ENCODE measurements at places on chromosomes 6 and 20.

GRCh38 chr6:133410638-133411435 is 169.7 kb downstream of the EYA4 start:
- DNase-seq = no peak

- peak; percentile 53 for DNase-seq
Observed at GRCh38 chr6:167056370-167056769, 57.2 kb downstream of the CEP43 start.

DNA sequence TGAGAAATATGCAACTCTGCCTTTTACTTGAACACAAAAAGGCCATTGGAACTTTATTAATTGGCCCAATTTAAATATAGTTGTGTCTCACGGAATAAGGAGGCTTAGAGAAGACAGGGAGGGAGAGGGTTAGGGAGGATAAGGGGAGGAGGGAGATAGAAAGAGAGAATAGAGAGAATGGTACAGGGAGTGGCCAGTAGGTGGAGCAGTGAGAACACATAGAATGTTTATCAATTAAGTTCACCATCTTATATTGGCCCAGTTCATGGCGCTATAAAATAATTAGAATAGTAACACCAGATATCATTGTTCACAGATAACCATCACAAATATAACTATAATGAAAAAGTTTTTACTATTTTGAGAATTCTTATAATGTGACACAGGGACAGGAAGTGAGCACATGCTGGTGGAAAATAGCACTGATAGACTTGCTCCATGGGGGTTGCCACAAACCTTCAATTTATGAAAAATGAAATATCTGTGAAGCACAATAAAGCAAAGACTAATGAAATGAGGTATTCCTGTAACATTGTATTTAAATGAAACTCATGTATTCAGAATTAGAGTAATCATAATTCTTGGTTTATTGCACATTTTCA is 374.1 kb upstream of the MANEA start:
- peak; percentile 17 for DNase-seq

DNA sequence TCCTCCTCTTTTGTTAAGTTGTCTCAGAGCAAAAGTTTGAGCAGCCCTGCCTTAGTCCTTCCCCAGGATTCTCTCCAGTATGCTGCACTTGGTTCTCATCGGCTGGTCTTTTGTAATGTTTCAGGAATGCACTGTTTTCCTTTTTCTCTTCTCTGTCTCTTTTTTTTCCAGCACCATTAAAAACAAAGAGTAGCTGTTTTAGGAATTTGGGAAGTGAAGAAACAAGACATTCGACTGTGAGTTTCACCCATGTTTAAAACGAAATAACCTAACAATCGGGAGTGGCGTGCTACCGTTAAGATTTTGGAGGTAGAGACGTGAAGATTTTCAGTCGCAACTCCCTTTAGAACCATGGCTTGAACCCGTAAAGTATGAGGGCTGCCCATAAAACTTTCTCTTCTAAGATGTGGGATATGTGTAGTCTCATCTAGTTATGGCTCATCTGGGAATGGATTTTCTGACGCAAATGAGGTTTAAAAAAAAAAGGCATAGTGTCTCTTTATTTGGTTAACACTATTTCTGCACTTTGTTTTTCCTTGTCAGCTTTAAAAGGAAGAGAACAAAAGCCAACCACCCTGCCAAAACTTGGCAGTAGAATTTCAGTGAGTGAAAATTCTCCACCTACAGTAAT is 35.9 kb upstream of the RAB23 start:
- no peak for DNase-seq

DNA sequence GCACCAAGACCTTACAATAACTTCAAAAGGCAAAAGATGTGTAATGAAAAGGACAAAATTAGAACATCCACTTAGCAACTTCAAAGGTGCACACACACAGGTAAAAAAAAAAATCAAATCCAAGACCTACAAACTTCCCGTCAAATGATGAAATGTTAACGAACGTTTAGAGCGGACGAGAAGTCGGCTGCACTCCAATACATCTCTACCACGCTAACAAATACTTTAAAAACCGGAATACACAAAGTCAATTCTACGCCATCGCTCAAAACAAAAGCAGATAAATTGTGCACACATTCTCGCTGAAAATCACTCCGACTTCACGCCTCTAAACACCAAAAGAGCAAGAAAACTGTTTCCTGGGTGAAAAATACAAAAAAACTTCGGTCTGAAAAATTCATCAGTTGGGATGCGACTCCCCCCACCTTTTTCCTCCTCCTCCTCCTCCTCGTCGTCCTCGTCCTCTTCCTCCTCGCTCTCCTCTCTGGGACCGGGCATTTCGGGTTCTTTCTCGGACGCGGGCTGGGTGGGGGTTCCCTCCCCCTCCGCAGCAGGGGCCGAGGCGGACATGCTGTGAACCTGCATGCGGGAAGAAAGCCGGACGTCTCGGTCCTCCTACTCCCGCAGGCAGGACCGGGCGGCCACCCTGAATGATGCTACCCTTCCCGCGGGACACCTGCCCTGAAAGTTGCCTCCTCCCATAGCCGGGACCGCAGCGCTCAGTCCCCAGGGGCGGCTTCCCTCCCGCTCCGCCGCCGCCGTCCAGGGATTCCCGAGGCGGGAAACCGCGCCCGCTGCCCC is 712 bp downstream of the DEK start:
- DNase-seq = peak; percentile 33

- no peak for DNase-seq
Observed at GRCh38 chr6:14373648-14374437, 256.3 kb downstream of the CD83 start.

GRCh38 chr20:237929-238328 is 10.9 kb downstream of the DEFB129 start:
- DNase-seq = no peak

DNA sequence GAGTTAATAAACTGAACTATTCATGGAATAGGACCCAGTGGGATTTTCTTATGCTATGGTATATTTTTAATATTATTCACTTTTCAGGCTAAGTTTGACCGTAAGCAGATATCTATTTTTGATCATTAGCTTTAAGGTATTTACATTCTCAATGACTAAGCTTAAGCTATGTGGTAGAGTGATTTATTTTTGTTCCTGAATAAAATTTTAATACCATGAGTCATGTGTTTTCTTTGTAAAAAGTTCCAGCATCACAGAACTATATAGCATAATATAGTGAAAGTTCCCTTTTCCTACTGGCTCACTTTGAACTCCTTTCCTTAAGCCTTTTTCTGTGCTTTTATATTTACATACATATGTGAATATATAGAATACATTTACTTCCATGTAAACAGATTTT is 75.8 kb downstream of the BCKDHB start:
- DNase-seq = no peak

DNA sequence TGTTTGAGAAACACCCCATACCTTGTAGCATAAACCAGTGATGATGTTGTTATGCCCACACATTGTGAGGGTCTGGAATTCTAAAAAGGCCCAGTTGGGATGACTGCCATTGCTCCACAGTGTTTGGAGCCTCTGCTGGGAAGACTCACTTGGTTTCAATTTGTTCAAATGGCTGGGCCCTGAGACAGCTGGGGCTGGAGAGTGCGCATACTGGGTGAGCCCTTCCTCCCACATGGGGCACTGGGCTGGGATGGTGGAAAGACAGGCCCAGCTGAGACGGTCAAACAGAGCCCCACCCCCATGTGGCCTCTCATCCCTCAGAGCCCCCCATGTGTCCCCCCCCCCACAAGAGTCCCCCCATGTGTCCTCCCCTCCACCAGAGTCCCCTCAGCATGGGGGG is 20.3 kb upstream of the RNASET2 start:
- DNase-seq = no peak

DNA sequence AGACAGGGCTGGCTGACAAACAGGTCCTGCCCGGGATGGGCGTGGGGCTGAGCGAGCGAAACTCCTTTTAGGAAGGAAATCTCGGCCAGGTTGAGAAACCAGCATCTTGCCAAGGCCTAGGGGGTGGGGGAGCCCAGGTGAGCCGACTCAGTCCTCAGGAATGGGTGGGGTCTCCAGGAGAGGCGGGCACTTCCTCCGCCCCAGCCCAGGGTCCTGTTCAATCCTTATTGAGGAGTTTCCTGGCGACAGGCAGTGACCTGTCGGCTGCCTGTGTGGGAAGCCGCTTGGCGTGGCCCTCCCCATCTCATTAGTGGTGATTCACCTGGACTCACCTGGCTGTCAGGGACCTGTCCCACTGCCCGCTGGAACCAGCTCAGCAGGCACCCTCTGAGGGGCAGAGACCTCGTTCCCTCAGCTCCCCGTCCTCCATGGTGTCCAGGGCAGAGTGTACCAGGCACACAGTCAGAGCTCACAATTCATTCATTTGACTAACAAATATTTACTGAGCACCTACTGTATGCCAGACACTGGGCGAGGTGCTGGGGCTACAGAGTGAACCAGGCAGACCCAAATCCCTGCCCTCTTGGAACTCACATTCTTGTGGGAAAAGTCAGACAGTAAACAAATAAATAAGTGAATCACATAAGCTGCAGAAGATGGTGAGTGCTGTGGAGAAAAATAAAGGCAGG is 51.1 kb downstream of the FGD2 start:
- no peak for DNase-seq

GRCh38 chr6:25582101-25582500 is 69.9 kb upstream of the SCGN start:
- DNase-seq = no peak

DNA sequence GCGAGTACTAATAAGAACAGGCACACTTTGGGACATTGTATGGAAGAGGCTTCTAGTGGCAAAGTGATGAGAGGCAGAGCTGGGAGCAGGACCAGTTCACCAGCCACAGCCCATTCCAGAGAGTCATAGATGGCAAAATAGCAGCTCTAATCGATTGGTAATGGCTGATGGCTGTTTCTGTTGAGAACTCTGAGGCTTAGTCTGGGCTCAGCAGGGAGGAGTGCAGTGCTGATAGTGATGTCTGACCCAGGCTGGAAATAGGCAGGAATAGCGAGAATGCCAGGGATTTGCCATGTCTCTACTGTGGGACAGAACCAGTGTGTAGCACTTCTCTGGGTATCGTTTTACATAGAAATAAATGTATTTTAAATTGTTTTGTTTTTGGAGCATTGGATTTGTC is 620.0 kb upstream of the FLRT3 start:
- no peak for DNase-seq

GRCh38 chr6:51382847-51383246 is 564.2 kb downstream of the TFAP2B start:
- DNase-seq = no peak

DNA sequence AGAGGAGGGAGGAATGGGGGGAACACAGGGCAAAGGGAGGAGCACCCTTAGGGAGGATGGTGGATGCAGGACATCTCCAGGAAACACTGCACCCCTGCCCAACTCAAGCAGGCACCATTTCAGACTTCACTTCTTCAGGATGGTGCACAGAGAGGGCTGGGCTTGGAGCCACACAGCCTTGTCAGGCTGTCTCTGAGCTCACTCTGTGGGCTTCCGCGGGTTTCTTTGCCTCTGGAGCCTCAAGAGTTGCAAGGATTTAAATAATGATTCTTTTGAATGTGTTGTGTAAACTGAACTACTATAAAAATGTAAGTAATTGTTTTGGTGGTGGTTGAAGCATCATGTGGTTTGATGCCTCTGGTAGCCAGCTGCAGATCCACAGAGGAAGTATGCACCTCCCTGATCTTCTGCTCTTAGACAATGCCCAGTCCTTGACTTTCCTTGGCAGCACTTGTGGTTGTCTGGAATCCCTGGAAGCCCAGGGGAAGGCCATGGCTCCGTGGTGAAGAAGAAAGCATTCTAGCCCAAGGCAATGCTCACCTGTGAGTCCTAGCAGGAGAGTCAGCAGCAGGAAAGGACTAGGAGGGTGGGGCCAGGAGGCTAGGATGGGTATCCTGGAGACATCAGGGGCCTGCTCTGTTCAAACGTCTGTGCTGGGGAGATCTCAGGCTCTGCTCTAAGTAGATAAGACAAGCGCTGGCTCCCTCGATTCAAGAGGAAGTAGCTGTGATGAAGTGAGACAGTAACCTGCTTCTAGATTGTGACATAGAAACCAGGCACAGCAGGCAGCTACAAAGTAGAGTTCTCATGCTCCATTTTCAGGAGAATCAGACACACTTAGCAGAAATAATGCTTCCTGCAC is 50.2 kb upstream of the SIRPG start:
- DNase-seq = no peak

- no peak for DNase-seq
Observed at GRCh38 chr6:92979281-92979680, 440.1 kb downstream of the EPHA7 start.

DNA sequence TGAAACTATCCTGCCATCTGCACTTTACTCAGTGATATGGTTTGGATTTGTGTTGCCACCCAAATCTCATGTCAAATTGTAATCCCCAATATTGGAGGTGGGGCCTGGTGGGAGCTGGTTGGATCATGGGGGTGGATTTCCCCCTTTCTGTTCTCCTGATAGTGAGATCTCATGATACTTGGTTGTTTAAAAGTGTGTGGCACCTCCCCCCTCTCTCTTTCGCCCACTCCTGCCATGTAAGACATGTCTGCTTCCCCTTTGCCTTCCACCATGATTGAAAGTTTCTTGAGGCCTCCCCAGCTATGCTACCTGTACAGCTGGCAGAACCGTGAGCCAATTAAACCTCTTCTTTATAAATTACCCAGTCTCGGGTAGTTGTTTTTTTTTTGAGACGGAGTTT is 18.0 kb downstream of the PIGT start:
- DNase-seq = no peak

DNA sequence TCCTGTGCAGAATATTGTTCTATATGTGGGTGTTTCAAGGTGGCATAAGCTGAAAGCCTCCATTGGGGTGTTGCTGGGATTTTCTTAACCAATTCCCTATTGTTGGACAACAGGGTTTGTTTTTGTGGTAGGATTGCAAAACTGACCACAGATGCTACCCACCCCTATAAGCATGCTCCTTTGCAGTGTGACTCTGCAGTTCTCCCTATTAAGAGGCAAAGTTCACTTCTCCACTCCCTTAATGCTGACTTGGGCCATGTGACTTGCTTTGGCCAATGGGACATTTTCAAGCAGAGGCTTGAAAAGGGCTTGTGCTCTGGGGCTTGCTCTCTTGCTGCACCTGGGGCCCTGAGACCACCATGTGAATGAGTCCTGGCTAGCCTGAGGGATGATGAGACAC is 8.5 kb upstream of the ANGPT4 start:
- no peak for DNase-seq

DNA sequence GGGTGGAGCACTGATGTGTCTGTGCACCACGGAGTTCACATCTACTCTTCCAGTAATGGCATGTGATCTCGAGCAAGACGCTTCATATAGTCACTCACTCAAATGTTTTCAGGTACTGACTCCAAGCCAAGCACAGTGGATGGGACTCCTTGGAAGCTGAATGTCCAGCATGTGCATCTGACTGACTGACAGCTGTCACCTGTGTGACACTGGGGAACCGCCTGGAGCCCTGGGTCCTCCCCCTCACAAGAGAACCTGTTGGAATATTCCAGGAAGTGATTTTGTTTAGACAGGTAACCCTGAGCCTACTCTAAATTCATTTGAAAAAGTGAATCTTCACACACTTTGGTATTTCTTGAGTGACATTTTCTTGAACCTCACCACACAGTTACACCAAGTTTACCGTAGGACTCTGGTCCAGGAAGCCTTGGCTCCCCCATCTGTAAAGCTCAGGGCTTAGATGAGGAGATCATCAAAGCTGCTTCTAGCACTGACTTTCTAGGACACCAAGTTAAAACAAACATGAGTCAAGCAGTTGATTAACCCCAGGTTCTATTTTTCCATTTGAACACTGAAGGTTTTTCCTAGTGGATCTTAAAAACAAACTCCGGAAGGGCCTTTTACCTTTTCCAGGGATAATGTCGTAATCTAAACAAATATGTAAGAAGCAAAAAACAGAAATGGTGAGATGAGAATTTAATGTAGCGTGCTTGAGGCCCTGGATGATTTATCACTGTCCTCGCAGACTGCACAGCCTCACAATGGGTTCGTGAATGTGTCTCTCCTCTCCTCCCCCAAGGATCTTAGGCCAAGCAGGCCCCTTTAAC is 50.1 kb downstream of the EDN3 start:
- DNase-seq = no peak

All from stimulated activated CD4-positive, alpha-beta T cell treated with anti-CD3 and anti-CD28 coated beads, Interleukin-4, amount 100 ng/mL, for 24 hours (primary cell).